ENCODE measurements at places on chromosomes 3 and 15.

- DNase-seq = no peak
Measured at GRCh38 chr3:33115024-33115768, 1.4 kb downstream of the CRTAP start.

DNA sequence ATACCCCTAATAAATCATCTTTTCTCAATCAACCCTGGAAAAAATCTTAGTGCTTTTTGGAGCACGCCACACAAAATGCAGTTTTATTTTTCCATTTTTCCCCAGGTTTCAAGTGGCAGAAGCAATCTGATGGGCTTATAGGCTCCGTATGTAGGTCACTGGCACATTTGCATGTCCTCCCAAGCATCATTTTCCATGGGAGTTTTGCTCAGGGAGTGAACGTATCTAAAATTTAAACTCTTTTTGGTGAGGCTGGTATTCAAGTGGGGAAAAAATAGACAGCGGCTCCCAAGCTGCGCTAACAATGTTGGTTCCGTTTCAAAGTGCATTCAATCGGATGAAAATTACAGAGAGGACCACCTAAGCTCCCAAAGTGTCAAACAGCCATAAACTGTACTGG is 233.4 kb downstream of the MEX3B start:
- DNase-seq = no peak

GRCh38 chr15:33451385-33451784 is 140.6 kb downstream of the RYR3 start:
- DNase-seq = no peak

DNA sequence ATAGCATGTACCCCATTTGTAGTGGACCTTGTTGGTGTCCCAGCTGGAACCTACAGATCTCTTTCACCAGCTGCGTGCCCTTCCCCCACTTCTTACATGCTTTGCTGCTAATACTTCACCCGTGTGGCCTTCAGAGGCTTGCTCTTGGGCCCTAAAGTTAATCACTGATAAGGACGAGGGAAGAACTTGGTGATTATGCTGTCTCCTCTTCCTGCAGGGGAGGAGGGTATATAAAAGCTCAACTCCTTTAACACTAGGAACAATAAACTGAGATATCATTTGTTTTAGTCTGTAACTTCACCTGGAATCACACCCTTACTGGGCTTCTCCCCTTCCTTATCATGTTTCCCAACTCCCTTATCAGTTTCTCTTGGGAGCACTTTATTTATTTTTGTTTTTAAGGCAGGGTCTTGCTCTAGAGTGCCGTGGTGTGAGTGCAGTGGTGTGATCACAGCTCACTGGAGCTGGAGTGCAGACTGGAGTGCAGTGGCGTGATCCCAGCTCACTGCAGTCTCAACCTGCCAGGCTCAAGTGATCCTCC is 43.2 kb upstream of the PIK3R4 start:
- DNase-seq = no peak

- no peak for DNase-seq
Measured at GRCh38 chr3:177665122-177665808, 468.0 kb upstream of the TBL1XR1 start.

DNA sequence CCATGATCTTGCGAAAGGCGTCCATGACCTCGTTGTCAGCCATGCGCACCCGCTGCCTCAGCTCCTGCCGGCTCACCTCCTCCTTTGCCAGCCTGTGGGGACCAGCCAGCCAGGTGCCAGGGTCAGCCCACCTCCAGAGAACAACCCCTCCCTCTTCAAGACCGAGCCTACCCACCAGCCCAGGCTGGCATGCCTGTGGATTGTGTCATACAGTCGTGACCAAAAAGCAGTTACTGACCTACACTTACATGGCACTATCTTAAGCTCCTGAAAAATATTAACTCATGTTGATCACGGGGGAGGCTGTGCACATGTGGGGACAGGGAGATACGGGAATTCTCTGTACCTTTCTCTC is 10.7 kb upstream of the CAMK1 start:
- DNase-seq = no peak
